Activated T-helper 9 cell treated with anti-CD3 and anti-CD28 coated beads, Interleukin-2, amount 50 U/mL, for 16 hours (primary cell): ENCODE measurements at places on chromosomes 4 and X.

DNA sequence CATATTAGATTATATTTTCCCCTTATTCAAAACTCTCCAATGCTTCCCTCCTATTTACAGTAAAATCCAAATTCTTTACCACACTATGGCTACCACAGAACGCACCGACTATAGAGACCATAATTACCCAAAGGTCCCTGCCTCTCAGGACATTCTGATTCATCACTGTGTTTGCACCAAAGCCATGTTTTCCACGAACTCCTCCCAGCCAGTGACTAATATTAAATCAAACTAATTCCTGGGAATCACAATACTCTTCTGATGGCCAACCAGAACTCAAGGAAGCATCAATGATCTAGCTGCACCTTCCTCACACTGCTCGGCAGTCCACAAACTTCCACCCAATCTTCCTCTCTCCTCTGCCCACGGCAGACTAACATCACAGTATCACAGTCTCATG is 24.2 kb upstream of the EDNRA start:
- no peak for DNase-seq

GRCh38 chrX:30228526-30228925 is 1.9 kb upstream of the MAGEB3 start:
- DNase-seq = no peak

DNA sequence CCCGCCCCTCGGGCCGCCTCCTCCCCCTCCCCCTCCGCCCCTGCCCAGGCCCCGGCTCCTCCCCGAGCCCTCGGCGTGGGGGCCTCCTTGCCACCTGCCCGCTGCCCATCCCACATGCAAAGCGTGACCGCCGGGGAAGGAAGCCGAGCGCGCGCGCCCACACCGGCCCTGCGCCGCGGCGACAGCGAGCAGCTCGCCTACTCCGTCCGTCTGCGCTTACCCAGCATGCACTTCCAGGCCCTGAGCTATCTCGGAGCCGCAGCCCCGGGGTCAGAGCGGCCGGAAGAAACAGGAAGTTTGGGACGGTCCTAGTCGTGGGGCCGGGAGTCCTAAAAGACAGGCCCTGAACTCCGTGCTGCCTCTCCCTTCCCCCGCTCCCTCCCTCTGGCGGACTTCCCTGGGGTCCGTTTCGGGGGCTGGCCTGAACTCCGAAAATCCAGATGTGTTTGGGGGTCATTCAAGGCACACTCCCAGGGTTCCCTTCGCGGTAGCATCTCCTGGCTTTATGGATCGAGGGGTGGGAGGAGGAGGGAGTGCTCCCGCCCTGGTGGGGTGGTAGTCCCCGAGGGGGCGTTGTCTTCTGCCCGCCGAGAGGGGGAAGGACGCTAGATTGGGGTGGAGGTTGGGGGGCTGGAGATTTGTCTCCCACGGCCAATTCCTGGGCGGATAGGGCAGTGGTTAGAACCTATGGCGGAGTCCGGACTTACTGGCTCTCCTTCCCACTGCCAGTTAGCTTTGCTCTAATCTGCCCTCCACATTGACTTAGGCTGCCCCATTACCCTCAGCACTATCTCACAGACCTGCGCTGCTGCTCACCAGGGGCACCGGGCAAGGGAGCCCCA is 25.0 kb upstream of the BCORL1 start:
- peak; percentile 33 for DNase-seq

GRCh38 chr4:96146686-96147085 is 306.8 kb downstream of the PDHA2 start:
- DNase-seq = no peak

- no peak for DNase-seq
Measured at GRCh38 chrX:156001667-156002021, 4.1 kb downstream of the IL9R start.

DNA sequence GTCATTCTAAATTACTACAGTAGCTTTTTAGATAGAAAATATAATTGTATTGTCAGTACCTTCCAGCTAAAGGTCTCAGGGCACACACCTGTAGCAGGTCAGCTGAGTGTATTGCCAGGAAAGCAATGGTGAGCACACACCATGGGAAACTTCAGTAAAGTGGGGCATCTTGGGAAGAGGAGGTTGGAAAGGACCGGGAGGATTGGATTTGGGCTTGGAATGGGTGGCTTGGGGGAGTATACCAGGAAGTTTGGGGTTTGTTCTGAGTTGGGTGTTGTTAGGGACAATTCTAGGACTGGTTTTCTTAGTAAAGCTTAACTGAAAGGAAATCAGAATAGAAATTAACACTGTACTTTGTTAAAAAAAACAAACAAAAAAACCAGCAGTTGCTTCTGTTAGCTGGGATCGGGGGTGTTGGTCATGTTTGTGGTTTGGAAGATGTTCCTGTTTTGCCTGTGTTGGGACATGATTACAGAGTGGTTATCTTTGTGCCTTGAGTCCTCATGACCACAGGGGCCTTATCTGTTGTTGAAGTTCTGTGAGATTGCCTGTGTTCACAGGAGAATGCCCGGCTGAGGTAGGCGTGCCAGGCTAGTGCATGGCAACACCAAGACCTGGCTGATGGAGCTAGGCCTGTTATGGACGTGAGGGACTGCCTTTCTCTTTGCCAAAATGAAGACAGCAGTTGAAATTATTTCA is 35.1 kb downstream of the PRIMPOL start:
- no peak for DNase-seq

DNA sequence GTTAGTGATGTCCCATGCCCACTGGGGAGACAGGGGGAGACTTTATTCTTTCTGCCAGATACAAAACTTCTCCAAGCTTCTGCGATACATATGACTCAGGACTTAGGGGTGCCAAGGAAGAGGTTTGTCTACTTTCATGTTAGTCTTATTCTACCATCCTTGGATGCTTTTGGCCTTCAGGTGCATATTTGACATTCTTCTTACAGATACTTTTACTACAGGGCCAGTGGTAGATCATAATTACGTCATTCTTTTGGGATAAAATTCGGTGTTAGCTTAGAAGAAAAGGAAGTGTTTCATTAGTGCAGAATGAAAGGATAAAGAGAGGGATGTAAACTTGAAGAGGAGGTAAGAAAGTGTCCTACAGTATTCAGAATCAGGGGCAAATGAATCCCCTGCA is 245.2 kb downstream of the THOC2 start:
- no peak for DNase-seq

DNA sequence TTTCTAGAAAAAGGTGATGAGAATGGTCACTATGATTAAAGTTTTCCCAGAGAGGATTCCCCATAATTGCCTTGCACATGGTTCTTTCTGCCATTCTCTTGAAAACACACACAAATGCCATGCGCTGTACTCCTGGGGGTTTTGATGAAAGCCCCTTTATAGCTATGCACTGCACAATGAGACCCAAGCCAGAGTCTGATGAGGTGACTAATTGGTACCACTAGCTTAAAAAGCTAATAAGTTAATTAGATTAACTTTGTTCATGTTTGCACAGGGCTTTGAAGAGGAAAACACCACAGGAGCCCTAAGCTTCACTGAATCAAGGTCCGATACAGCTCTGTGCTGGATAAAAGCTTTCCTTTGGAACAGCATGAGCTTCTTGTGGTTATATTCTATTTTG is 132.2 kb downstream of the NKX6-1 start:
- no peak for DNase-seq

GRCh38 chr4:95255396-95256107 is 293.2 kb downstream of the UNC5C start:
- no peak for DNase-seq

GRCh38 chr4:38672397-38673129 is 8.6 kb downstream of the KLF3 start:
- no peak for DNase-seq
